DMS 273 treated with DMSO at 0.1 percent for 48 hours (cell line): ENCODE measurements at places on chromosomes 4 and X.

DNA sequence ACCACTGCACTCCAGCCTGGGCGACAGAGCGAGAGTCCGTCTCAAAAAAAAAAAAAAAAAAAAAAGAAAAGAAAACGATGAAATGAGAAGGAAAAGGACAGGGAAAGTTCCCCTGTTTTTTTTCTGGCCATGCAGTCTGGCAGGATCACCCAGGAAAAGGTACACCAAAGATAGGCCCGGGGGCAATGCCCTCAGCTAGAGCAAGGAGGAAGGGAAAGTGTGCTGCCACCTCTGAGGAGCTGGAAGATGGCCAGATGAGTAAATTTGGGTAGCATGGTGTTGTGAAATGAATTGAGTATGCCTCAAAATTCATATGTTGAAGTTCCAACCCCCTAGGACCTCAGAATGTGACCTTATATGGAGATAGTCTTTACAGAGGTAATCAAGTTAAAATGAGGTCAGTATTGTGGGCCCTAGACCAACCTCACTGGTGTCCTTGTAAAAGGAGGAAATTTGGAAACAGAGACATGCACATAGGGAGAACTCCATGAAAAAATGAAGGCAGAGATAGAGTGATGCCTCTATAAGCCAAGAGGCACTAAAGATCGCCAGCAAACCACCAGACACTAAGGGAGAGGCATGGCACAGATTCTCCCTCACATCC lies 28.9 kb downstream of the MAOB start:
- no peak for DNase-seq

DNA sequence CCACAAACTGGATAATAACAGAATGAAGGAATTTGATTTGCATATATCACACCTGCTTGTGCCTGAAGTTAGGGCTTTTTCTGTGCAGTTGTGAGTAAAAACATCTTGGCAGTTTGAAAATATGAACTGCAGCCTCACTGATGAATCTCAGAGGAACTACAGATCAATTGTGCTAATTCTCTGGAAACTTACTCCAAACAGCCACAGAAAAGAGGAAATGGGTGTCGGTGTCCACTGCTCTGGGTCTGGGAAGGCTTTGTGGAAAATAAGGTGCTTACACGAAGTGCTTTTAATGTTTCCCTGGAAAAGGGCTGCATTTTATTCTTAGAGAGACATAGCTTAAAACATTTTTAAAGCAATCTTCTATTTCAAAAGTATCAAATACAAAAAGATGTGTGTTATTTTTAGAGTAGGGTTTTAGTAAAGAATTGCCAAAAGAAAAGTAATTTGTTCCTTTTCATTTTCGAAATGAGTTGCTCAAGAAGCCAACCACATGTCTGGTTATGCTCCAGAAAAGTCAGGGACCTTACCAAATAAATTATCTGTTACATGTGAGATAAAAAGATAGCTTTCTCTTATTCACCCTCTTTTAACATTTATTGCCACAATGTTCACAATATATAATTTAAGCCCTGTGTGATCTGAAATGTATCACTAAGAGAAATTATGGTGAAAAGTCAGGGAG lies 240.1 kb downstream of the FRAS1 start:
- DNase-seq: no peak

GRCh38 chr4:104394406-104395167 lies 100.1 kb downstream of the CXXC4 start:
- no peak for DNase-seq

- no peak for DNase-seq
Measured at GRCh38 chrX:152822383-152823086, 8.0 kb downstream of the CETN2 start.

DNA sequence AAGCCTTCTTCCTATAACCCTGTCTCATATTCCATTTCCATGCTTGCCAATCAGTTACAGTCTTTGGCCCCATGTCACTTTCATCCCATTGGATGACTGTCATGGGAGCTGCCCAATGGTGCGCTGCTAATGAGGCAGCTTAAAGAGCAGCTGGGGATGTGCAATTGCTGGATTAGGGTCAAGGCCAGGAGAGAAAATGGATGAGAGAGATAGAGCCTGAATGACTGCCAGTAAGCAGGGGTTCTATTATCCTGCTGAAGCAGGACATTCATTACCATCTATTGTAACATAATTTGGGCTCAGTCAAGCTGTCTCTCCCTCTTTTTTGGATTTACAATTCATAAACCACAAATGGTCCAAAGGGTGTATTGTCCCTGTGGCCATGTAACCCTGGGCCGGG lies 909.0 kb downstream of the CENPC start:
- DNase-seq: no peak

DNA sequence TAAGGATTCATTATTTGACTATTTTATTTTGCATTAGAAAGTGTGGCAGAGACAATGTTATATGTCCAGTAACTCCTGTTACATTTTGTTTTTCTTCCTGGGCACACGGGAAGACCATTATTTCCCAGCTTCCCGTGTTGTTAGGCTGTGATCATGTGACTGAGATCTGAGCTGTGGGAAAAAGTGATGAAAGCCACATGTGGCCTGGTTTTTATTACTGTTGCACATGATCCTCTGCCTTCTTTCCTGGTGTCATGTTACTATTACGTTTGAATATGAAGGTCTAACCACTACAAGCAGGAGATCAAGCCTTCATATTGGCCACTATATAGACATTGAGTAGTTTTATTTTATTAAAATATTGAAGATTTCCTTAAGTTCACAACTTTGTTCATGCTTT lies 28.2 kb upstream of the MID1 start:
- peak; percentile 32 for DNase-seq

DNA sequence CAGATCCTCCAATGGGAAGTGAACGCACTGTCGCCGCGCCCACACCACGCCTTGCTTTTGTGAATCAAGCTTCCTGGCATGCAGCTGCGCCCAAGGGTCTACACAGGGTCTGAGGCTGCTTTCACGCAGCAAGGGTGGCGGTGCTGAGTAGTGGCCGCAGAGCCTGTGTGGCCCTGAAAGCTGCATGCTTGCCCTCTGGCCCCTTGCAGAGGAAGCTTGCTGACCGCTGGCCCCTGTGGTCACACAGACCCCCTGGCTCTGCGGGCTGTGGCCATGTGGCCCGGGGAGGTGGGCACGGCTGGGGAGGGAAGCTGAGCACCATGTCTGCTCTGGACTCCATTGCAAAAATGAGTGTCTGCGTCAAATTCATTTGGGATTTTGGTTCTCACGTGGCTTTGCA lies 8.8 kb downstream of the DOK7 start:
- DNase-seq: no peak

DNA sequence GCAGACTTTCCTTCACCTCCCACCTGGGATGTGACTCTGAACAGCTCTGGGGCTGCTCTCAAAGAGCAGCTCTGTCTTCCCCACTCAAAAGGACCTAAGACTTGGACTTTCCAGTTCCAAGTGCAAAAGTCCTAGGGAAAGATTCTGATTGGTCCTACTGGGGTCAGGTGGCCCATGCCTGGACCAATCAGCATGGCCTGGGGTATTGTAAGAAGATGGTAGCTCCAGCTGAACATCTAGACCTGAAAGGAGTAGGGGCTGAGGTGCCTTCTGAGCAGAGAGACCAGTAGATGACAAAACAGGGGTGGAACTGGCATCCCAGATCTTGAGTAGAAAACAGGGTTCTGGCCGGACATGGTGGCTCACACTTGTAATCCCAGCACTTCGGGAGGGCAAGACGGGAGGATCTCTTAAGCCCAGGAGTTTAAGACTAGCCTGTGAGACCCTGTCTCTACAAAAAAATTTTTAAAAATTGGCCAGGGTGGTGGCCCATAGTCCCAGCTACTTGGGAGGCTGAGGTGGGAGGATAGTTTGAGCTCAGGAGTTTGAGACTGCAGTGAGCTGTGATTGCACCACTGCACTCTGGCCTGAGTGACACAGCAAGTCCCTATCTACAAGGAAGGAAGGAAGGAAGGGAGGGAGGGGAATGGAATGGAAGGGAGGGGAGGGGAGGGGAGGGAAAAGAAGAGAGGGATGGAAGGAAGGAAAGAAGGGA lies 27.4 kb upstream of the MRFAP1 start:
- DNase-seq: no peak

DNA sequence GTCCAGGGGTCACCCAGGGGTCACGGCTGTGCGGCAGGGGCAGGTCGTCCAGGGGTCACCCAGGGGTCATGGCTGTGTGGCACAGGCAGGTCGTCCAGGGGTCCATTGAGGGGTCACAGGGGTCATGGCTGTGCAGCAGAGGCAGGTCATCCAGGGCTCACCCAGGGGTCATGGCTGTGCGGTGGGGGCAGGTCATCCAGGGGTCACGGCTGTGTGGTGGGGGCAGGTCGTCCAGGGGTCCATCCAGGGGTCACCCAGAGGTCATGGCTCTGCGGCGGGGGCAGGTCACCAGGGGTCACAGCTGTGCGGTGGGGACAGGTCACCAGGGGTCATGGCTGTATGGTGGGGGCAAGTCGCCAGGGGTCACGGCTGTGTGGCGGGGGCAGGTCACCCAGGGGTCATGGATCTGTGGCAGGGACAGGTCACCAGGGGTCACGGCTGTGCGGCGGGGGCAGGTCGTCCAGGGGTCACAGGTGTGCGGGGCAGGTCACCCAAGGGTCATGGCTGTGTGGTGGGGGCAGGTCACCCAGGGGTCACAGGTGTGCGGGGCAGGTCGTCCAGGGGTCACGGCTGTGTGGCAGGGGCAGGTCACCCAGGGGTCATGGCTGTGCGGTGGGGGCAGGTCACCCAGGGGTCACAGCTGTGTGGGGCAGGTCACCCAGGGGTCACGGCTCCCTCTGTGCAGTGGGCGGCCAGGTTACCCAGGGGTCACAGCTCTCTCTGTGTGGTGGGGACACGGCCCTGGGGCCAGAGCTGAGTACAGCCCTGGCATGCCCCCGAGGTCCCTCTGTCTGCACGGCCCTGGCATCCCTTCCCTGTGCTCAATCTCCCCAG lies 16.0 kb downstream of the ATP5ME start:
- no peak for DNase-seq

GRCh38 chr4:105181259-105181658 lies 34.6 kb downstream of the TET2 start:
- no peak for DNase-seq

DNA sequence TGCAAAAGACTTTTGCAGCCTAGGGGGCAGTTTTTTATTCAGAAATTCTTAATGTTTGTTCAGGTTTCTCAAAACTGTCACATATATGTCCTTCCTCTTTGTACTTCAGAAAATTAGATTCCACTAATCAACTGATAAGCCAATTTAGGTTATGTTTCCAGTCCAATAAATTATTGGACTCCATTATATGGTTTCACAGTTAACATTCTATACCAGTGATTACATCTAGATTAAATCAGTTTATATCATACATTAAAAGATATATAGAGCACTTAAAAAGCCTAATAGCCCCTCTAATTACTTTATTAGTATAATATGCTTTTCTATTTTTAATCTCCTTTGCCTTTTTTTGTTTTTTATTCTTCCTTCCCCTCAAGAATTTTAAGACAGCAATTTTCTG lies 434.1 kb downstream of the INPP4B start:
- no peak for DNase-seq

DNA sequence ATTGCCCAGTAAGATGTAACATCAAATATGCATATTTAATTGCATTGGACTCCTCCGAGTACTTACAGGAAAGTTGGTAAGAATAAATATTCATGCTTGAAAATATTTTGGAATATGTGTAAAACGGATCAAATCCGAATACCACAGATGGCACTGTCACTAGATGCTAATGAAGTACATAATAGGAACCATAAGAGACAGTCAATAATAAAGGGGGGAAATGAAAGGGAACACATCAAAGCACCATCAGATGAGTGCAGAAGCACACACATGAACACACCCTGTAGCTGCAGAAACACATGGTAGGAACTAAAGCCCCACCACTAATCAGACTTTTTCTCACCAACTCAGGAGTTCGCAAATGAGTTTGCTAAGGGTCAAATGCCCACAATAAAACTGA lies 52.2 kb upstream of the PAGE5 start:
- DNase-seq: no peak

GRCh38 chr4:26124753-26125321 lies 196.0 kb upstream of the RBPJ start:
- DNase-seq: no peak

GRCh38 chr4:88185906-88186305 lies 27.5 kb upstream of the ABCG2 start:
- no peak for DNase-seq

- DNase-seq: no peak
Measured at GRCh38 chrX:125203365-125203736, 116.3 kb upstream of the TEX13C start.

- DNase-seq: peak; percentile 20
Measured at GRCh38 chr4:175536852-175537453, 275.1 kb downstream of the GPM6A start.

GRCh38 chrX:133475521-133475920 lies 60.2 kb upstream of the GPC4 start:
- DNase-seq: no peak

- DNase-seq: no peak
Measured at GRCh38 chr4:88597970-88598660, 5.8 kb downstream of the HERC3 start.

- DNase-seq: no peak
Measured at GRCh38 chr4:85500110-85500867, 25.3 kb downstream of the ARHGAP24 start.

DNA sequence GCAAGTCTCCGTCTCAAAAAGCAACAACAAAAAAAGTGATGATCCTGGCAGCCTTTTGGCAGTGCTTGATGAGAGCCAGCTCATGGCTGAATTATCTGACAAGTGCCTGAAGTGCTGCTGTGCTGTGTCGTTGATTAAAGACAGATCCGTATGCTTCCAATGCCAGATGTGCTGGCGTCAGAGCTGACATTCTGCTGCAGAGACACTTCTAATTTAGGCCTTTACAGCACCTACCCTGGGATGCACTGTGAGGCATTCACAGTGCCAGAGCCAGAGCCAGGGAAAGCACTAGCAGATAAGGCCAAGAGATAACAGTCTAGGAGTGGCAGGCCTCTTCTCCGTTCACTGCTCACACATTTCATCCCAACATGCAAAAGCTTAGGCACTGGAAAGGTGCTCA lies 995.5 kb downstream of the RAB28 start:
- DNase-seq: no peak

DNA sequence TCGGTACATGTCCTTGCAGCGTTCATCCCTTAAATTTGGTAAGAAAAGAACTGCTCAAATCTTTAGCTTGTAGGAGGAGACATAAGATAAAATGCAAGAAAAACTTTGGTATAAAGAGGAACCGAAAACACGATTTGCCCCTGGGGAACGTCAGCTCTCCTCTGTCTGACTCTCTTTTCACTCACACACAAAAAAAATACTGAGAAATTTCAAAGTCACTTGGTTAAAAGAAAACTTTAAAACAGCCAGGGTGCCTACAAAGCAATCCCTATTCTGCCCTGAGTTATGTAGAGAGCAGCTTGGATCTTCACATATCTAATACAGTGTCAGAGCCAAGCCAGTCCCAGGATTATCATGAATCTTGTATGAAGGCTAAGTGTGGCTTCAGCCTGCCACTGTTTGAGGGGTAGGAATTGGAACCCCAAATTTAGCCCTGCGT lies 248.5 kb upstream of the CXXC4 start:
- no peak for DNase-seq

DNA sequence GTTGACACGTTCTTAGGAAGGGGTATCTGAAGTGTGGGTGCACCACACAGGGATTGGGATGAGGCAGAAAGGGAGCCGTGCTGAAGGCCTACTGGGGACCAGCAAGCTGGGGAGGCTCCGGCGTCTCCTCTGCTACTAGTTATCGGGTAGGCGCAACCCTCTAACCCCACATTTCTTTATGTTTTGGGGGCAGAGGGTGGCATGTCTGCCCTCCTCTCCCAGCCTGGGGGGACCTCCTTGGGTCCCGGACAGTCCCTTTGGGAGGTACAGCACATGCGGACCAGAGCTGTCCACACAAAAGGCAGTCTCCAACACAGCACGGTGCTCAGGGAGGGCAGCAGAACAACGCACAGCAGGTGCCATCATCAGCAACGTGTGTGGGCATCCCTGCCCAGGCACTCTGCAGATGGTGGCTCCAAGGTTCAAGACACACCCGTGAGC lies 33.2 kb downstream of the WDR1 start:
- DNase-seq: no peak
